T-helper 2 cell (primary cell): ENCODE measurements at places on chromosomes 7 and 10.

- no peak for DNase-seq
Observed at GRCh38 chr7:150610233-150610632, 22.0 kb downstream of the GIMAP6 start.

DNA sequence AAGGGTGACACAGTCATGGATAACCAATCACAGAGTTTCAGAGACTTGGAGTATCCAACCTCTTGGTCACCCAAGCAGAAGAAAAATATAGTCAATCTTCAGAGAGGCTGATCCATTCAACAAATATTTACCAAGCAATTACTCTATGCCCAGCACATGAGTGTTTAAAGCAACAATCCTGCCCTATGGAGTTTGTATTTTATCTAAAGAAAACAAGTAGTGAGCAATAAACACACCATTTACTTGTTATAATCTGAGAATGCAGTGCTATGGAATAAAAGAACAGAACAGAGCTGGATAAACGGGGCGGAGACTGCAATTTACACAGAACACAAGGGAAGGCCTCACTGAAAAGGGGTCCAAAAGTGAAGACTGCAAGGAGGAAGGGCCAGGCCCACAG lies 63.8 kb downstream of the GRB10 start:
- no peak for DNase-seq

DNA sequence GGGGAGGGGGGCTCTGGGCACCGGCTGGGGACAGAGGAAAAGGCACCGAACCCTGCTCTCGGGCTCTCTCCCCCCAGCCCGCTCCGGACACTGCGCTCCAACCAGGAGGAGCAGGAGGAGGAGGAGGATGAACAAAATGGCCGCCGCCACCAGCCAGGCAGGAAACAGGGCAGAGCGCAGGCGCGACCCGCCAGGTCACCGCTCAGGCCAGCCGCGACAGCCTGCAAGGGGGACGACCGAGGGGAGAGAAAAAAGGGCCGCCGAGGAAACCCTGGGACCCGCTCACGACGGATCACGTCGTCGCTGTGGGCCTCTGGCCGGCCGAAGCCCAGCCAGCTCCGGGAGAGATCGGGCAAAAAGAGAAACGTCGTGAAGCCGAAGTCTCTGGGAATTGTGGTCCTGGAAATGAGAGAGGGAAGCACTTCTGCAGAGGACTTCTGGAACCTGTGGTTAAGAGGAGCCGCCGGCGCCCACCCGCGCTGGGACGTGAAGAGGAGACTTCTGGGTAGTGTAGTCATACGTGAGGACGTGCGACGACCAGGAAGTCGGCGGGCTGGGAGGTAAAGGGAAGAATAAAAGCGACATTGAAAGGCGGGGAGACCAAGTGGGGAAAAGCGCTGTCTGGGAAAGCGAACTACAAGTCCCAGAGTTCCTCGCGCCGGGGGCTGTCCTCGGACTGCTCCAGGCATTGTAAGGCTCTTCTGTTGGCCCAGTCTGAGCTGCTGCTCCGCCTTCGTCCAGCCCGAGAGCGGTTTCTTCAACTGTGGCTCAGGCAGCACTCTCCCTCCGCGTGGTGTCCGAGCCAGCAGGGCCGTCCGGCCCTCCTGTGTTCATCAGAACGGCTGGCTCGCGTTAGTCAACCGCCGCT lies at the start of gene TIAL1:
TSS of gene TIAL1 (minus strand) at position 428 of the 868 bp plus-strand sequence. CDS start 499 bp downstream, outside the sequence.
- DNase-seq = peak; percentile 90

GRCh38 chr10:124564881-124565280 lies 103.3 kb downstream of the LHPP start:
- no peak for DNase-seq

DNA sequence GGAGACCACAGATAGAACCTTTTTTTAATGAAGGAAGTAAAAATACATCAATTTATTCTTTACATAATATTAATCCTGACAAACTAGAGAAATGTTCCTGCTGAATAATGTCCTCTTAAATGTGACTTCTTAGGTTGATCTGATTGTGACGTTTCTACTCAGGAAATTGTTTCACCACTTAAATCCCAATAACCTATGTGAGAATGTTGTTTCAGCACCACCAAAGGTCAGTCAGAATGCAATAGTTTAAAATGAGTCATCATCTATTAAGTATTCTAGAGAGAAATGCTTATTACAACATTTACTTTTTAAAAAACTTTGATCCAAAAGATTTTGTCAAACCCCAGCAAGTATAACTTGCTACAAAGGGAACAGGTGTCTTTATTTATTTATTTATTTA lies 155.4 kb upstream of the CACNA2D1 start:
- no peak for DNase-seq

- DNase-seq = no peak
Observed at GRCh38 chr10:128245026-128245425, 118.8 kb upstream of the MKI67 start.

DNA sequence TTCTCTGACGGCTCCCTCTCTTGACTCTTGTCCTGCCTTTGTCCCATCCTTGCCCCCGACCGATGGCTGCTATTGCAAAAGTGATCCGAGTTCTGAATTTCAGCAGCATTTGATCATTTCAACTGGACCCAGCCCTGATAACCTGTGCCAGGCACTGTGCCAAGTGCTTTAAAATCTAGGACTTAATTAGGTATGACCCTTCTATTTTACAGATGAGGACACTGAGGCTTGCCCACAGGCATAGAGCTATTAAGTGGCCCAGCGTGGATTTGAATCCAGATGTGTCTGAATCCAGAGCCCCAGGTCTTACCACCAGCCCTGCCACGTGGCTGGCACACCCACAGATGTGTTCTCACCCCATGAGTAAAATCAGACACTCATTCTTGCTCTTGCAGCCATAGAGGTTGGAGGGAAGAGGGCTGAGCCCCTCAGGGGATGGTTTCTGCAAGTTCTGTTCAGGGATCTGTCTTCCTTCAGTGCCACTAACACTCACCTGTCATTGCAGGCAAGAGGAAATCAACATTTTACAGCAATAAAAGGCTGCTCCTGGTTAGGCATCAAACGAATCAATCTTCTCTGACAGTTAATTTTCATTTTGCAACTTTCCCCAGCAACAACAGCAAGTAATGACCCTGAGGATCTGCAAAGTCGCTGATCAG lies 101.2 kb downstream of the GRID1 start:
- no peak for DNase-seq

GRCh38 chr10:97003151-97003803 lies 171.2 kb downstream of the LCOR start:
- no peak for DNase-seq

DNA sequence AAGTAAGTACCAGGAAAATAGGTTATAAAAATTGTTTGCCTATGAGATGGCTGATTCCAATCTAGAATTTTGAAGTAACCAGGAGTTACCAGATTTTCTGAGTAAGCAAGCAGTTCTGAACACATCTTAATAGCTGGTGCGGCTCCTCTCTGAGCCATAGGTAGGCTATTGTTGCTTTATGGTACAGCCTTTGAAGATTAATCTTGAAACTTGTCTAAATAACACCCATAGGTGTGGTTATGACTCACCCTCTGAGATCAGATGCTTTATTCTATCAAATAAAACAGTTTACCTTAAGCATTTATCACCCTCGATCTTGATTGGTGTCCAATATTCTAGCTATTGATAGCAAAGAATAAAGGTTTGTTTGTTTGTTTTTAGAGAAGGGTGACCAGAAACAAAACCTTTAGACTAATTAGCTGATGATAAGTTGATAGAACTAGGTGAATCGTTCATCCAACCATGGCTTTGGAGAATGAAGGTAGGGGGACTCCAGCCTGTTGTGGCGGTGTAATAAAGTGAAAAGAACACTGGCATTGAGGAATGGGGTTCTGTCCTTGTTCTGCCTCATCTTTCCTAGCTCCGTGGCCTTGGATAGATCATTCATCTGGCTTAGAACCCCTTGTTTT lies 72.2 kb downstream of the VTI1A start:
- no peak for DNase-seq

DNA sequence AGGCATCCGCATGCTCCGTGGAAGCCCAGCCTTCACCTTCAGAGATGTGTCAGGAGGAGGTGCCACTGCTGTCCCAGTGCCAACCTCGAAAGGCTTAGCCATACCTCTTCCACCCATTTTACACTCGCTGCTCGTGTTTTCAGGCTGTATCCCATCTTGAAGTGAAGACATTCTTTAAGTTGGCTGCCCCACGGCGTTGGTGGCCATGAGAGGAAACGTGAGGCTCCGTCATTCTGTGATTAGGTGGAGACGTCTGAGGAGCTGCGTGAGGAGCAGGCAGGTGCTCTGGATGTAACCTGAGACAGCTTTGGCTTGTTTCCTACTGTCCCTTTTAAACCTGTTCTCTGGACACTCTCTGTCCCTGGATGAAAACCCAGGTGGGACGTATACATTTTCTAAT lies 159.9 kb upstream of the RNF32 start:
- DNase-seq = no peak

DNA sequence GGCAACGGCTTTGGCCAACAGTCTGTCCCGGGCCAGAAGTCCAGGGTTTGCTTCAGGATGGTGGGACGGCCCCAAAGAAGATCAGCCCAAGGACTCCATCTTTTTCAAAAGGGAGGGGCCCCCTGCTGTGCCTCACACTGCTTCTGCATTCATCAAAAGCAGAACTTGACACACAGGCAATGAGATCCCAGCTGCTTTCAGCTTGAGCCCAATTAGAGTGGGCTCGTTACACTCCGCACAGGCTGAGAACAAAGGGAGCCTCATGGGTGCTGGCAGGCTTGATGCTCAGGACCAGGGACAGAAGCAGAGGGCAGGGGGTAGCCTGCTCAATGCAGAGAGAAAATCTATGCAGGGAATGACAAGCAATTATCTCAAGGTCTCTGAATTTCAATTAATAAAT lies 45.5 kb downstream of the VOPP1 start:
- DNase-seq = no peak

- no peak for DNase-seq
Observed at GRCh38 chr10:110437761-110438341, 59.9 kb upstream of the DUSP5 start.

DNA sequence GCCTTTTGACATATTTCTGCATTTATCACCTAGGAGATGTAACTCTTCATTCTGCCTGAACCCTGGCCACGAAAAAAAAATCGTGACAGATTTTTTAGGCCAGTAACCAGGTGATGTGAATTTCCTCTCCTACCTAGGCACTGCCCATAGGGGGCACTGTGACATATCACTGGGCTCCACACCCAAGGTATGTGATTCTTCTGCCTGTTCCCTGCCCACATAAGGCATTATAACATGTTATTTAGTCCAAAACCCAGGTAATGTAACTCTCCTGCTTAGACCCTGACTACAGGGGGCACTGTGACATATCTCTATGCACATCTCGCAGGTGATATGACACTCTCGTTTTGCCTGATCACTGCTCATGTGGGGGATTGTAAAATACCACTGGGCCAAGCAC lies 29.5 kb upstream of the ZNF107 start:
- DNase-seq = no peak

GRCh38 chr7:111043561-111043960 lies 47.4 kb upstream of the LRRN3 start:
- DNase-seq = no peak

- DNase-seq = no peak
Observed at GRCh38 chr7:134637934-134638719, 8.5 kb upstream of the BPGM start.

DNA sequence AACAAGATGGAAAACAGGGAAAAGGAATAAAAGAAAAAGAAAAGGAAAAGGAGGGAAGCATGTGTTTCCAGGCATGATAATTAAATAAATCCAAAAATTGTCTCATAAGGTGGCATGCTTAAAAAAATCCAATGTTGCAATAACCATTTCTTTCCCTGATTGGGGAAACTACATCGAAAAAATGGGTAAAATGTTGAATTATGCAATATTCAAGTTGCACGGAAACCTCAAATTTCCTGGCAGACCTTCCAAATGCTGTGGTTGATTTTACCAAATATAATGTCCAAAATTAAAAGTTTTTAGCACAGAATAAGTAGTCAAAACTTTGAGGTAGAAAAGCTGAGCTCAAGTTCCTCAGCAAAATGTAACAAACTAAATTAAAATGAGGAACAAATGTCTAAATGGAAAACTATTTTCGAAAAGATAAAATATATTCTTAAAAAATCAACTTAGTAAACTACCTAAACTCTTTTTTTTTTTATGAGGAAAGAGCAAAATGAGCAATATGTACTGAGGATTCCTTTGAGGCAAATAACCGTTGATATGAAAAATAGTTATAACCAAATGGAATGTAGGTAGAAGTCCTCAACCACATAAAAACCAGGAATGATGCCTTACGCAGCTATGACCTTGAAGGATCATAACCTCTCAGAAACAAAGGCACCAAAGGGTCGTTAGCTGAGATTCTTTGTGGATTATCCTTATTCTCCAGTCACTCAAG lies 52.6 kb downstream of the MACC1 start:
- no peak for DNase-seq

- DNase-seq = no peak
Observed at GRCh38 chr10:116110736-116111135, 162.3 kb downstream of the GFRA1 start.
